Stimulated activated CD4-positive, alpha-beta T cell treated with anti-CD3 and anti-CD28 coated beads, Interleukin-12 subunit alpha, Interleukin-12 subunit beta, amount 100 ng/mL, for 4 hours (primary cell): ENCODE measurements at places on chromosomes 13 and 19.

DNA sequence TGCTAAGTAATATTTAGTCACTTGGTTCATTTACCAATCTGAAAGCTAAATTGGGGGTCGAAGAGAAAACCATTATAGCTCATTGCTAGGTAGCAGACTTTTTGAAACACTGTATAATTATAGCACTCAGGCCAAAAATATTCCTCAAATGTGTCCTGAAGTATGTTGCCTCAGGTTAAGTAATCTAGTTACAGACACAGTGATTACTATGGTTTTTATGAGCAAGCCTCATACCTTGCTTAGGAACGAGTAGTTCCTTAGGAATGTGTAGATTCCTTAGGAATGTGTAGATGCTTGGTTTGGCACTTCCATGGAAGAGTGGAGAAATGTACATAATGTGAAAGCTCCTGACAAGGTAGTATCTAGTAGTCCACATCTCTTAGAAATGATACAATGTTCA is 387.5 kb downstream of the LMO7 start:
- DNase-seq = no peak

DNA sequence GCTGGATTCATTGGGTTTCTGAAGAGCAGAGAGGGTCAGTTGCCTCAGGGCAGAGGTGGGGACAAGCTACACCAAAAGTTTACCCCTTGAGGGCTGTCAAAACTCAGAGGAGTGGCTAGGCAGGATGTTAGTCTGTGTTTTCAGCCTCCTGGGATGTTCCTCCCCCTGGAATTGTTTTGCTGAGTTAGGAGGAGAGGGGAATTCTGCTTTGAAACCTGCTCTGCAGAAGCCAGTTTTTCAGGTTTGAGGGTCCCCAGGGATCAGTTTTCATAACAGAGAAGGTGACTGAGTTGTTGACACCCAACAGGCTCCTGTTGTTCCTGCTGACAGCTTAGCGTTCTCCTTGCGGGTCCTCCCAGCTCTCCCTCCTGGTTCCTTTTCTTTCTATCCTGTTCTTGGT is 121.9 kb upstream of the TMTC4 start:
- DNase-seq = no peak

DNA sequence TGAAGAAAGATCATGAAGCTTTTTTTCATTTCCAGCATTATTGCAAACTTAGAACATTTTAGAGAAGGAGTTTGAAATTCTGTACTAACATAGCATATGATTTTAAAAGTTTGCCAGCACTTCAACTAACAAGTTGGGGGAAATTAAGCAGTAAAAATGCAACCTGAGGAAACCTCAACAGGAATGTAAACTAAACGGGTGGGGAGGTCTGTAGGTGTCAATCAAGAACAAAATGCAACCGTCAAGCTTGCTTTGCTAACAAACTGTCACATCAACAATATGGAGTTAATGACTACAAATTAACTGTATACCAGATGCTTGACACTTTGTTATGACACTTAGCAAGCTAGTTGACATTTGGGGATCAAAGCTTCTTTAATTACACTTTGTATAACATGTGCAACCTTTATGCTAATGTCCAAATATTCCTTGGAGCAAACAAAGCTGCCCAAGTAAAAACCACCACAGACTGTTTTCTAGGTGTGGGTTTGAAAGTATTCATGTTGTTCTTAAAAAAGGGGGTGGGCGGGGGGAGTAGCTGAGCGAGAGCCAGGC is 52.1 kb downstream of the DACH1 start:
- DNase-seq = no peak

GRCh38 chr13:65330691-65331090 is 1899.4 kb downstream of the PCDH9 start:
- DNase-seq = no peak

DNA sequence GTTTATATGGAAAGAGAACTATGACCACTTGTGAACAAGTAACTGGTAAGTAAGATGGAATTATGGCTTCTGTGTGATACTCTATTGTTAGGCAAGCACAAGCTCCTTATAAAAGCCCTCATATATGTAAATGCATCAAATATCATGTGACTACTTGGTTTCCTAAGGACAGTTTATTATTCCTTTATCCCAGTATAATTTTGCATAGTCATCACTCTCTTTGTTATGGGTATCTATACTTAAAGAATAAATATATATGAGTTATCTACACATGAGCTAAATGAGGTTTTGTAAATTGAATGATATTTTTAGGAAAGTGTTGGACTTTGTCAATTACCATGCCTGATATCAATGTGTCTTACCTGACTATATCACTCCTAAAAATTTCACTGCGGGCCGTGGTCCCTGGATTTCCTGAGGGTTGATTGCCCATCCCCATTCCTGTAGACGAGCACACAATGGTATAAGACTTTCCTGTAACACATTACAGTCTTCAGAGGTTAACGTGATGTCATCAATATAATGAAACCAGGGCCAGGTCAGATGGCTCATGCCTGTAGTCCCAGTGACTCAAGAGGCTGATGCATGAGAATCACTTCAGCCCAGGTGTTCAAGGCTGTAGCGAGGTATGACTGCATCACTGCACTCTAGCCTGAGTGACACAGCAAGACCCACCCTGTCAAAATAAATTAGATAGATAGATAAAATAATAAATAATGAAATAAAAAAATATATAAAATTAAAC is 20.7 kb downstream of the ZNF844 start:
- no peak for DNase-seq

- DNase-seq = no peak
These were observed 11.5 kb upstream of the TFDP1 start for GRCh38 chr13:113573065-113573464.

DNA sequence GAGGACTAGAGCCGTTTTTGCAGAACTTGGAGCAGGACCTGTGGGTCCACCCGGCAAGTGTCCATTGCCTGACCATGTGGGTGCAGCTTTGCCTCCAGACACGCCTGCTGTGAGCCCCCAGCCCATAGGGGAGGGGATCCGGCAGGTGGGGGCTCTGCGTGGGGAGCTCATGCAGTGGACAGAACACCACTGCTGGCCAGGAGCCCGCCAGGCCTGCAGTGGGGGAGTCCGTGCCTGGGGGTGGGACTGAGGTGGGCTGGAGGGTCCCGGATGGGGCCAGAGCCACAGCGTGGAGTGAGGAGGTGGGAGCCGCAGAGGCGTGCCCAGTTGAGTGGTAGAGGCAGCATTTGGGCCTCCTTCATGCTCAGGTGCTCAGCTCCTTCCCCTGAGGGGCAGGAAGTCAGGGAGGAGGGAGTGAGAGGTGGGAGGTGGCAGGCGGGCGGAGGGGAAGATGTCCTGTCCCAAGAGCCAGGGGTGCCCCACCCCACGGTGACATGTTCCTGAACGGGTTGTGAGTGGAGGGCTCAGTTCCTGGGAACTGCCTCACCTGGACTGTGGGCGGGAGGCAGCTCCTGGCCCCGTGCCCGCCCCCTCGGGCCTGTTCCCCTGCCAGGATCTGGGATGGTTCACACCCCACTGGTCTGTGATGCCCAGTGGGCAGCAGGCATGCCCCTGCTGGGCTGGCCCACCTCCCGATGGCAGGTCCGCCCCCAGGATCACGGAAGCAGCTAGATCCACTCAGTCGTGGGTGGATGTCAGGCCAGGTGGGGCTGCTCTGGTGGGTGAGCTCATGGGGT is 8.8 kb downstream of the ADAT3 start:
- no peak for DNase-seq

DNA sequence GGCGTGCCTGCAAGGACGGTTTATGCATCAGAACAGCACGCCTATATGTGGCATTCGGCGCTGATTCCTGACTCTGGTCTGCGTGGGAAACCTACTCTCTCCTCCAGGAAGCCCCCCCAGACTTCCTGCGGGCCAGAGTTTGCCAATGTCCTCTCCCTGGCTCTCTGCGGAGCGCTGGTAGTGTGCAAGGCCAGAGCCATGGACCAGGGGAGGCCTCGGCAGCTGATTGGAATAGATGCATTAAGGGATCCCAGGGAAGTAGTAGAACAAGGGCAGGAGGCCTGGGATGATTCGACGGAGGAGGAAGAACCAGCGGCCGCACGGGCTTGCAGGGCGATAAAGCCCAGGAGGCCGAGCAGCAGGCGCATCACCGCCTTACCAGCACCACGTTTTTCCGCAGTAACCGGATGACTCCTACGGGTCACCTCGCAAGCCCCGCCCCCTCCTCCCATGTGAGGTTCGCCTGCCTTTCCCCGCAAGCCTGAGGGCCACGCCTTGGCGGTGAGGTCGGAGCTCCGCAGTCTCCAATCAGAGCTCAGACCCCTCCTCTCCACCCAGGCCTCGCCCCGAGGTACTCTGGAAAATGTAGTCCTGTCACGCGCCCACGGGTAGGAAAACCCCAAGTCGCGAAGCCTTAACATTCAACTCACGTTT is 5.0 kb downstream of the CLEC11A start:
- peak; percentile 74 for DNase-seq

GRCh38 chr19:1483979-1484428 is 5.0 kb upstream of the C19orf25 start:
- DNase-seq = no peak

GRCh38 chr13:59340151-59340550 is 823.6 kb downstream of the DIAPH3 start:
- no peak for DNase-seq

DNA sequence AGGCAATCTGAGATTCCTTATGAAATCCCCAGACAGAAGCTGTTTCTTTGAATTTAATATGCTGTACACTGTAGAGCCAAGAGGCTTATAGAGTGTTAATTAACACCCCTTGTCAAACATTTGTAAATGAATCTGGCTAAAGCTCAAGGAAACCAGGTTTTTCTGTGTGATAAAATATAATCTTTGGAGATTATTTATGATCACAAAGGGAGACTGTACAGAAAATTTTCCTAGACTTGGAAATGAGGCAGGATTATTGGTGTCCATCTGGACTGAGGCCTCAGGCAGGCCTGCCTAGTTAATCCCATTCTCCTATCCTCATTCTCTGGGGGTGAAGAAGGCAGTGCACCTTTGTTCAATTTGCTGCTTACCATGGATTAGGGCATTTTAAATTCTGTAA is 17.8 kb downstream of the KL start:
- no peak for DNase-seq

DNA sequence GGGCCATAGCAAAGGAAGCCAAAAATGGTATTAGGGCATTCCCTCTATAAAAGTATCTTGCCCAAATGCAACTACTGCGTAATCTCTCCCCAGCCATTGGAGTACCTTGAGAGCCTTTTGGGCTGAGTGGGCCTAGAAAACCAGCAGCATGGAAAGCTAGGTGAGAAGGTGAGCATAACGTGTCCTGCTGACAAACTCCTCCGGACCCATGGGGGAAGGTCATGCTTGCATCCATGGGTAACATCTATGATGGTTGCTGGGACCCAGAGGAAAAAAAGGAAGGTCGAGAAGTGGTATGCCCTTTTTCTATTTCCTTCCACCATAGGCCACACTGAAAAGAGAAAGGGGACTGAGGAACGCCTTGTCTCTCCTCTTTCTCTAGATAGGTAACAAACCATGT is 57.4 kb downstream of the ZNF728 start:
- no peak for DNase-seq

- peak; percentile 72 for DNase-seq
These were observed 2.5 kb upstream of the ZNF121 start for GRCh38 chr19:9586764-9587163.

- DNase-seq = no peak
These were observed 5.7 kb downstream of the C19orf25 start for GRCh38 chr19:1473085-1473851.

DNA sequence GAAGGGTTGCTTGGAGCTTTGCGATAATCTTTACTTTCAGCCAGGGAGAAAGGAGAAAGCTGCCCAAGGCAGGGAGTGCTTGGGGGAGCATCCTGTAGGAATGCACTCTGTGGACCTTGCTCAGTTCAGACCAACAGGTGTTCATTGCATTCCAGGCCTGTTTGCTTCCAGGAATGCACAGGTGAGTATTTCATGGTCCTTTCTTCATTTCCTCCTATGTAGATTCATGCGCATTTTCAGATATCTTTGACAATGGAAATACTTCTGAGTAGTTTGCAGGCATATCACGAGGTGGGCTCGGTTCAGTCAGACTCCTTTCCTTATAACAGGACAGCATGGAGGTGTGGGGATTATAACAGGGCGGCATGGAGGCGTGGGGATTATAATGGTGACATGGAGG is 254.8 kb downstream of the FGF9 start:
- DNase-seq = no peak

DNA sequence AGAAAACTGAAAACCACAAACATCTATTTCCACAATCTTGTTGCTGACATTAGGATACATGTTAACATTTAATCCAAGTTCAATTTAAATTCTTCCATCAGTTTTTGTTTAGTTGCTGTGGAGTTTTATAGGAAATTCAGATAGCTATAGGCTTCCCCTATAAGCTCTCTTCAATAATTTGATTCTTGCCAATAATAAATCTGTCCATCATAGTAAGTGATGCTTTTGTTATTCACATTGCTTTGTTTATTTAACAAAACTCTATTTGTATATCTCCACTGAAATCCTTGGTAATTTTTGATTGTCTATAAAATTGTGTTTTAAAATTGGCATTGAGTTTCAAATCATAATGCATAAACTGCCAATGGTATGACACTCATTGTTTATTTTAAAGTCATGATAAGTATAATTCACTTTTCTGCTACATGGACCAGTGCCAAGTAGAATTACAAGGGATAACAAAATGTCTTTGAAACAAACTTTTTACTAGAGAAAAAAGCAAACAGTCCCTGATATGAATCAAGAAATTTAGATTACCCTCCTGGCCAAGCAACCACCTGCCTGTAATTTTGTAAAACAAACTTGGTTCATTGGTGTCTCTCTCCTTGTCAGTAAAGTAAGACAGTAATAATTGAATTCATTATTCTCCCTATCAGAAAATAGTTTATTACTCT is 577.3 kb upstream of the GPC6 start:
- DNase-seq = no peak

- DNase-seq = no peak
These were observed 177.3 kb downstream of the COL4A1 start for GRCh38 chr13:110129539-110130186.

DNA sequence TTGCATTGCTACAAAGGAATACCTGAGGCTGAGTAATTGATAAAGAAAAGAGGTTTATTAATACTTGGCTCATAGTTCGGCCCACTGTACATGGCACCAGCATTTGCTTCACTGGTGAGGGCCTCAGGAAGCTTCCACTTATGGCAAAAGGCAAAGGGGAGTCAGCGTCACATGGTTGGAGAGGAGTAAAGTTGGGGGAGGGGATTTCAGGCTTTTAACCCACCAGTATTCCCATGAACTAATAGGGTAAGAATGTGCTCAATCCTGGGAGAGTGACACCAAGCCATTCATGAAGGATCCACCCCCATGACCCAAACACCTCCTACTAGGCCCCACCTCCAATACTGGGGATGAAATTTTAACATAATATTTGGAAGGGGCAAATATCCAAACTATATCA is 82.5 kb upstream of the MYCBP2 start:
- DNase-seq = no peak
